Pancreas (tissue), 10 donors: ENCODE measurements at places on chromosomes 1 and 21. TPM values are rescaled to one million over a fixed set of nuclear protein-coding genes. Genes with fewer than 3 reads are reported as not detected.

Gene CELA3A
- 31,636 TPM for polyA plus RNA-seq

Gene UBASH3A
- polyA plus RNA-seq, result 0.15 TPM

Gene DESI2
- polyA plus RNA-seq, result 5.3 TPM

Gene SPATA45
- not detected for polyA plus RNA-seq

Gene TCHHL1
- polyA plus RNA-seq, result not detected

Gene SLC1A7
- 0.35 TPM for polyA plus RNA-seq

Gene VASH2
- polyA plus RNA-seq, result 0.35 TPM

Gene F11R
- polyA plus RNA-seq, result 23.6 TPM

Gene USP48
- 26.4 TPM for polyA plus RNA-seq

Gene KRTAP7-1
- not detected for polyA plus RNA-seq

DNA sequence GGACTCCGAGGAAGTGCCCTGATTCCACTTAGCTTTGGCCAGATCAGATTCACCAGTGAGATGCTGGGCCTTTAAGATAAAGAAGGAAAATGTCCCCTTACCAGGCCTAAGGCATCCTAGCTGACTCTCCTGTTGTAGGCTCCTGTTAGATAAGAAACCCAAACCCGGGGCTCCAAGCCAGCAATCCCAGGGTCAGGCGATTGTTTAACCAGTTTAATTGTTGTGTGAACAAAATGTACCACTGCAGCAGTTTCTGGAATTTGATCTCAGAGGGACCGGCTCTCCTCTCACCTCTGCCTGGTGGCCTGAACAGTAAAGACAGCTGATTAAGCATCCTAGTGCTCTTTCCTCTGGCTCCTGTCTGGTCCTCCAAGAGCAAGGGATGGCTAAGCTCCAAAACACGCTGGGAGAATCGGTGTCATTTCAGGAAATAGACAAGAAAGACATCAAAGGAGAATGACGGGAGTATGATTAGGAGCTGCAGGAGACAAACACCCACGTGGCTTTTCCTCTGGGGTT lies 9.3 kb upstream of the KLHDC8A start:
- DNase-seq, result peak; percentile 75

DNA sequence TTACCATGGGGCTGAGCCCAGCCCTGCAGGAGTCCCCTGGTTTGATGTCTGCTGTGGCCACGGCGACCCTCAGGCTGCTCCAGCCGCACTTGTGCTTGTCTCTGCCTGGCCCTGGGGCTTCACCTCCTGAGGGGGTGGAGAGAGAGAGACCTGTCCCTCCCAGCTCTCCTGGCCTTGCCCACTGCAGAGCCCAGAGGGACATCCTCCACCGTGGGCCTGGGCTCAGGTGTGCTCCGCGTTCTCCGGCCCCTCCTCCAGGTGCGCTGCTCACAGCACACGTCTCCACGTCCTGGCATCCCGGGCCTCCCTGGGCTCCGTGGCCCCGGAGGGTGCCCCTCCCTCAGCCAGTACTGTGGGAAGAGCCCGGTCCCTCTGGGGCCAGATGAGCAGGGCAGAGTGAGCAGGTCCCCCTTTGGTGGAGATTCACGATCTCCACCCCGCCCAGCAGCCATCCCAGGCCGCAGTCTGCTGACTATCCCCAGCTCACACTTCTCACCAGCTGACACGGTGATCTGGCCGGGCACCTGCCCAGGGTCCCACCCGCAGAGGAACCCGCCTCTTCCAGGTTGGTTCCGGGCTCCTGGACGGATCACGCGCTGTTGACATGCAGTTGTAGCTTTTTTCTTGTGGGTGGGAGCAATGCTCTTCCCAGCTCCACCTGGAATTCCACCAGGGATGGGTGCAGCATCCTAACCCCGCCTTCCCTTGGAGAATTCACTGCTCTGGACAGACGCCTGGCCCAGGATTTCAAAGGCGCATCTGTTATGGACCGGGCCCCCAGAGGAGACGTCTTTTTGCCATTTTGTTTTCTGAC lies 41.8 kb upstream of the POFUT2 start:
- peak; percentile 63 for DNase-seq

DNA sequence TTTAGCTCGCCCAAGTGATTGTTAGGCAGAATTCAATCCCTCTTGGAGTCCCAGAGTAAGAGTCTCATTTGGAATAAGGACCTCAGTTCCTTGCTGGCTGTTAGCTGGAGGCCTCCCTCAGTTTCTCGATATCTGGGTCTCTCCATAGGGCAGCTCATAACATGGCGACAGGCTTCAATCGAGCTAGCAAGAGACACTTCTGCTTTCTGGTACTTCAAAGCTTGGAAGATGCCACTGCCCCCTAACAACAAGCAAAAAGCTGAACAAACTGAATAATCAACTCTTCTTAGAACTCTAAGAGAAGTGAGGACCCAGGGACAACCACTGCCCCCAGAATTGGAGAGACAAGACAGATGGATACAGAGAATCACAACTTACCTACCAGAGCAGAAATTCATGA lies 86.2 kb downstream of the TEX35 start:
- no peak for DNase-seq

DNA sequence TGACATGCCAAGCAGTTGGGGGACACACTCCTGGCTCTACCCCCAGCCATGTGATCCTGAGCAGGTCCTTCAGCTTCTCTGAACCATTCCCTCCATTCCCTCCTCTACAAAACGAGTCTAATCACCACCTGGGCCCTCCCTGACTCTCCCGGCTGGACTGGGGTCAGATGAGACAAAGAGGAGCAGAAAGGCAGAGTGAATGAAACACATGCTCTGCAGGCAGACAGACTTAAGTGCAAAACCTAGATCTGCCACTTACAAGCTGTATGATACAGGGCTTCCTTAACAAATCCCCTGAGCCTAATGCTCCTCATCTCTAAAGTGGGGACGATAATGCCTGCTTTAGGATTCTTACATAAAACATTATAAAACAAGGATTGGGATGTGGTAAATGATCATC lies 17.3 kb downstream of the RIMS3 start:
- no peak for DNase-seq

DNA sequence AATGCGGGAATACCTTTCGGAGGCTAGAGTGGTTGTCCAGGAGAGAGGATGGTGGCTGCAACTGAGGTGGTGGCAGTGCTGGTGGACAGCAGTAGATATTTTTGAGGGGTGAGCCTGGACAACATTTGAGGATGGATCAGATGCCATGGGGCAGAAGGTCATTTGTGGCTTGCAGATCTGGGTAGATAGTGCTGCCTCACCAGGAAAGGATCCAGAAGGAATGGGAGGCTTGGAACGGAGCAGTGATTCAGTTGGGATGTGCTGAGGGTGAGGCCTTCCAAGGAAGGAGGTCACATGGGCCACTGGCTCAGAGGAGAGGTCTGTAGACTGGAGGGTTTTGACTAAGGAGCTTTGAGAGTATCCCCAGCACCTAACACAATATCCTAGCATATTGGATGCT lies 110.8 kb upstream of the KAZN start:
- DNase-seq, result no peak

- DNase-seq, result no peak
These were observed 68.0 kb upstream of the ACOT11 start for GRCh38 chr1:54479841-54480524.

GRCh38 chr21:39316729-39317128 lies 3.3 kb upstream of the BRWD1 start:
- DNase-seq, result no peak

DNA sequence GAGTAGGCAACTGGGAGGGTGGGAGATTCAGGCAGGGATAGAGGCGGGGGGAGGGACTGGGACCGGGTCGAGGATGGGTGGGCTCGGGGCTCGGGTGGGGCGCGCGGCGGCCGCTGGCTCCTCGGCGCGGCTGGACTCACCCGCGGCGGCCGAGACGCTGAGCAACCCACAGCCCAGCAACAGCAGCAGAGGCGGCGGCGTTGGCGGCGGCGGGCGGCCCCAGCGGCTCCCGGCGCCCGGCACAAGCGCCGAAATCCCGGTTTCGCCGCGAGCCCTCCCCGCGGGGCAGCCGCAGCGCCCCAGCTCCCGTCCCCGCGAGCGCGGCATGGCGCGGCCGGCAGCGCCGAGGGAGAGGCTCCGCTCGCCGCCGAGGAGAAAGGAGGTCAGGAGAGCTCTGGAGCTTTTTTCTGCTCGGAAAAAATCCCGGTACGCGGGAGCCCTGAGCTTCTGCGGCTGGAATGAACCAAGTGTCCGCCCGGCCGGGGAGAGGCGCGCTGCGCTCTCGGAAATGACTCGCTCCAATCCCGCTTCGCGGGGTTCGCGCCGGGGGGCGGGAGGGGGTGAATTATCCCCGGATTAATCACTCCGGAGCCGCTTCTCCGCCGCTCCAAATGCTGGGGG lies at the start of gene CSMD2:
Gene CSMD2, minus strand, starts transcription at position 460 of the 621 bp plus-strand sequence. Its CDS starts 133 bp downstream, at position 327.
- peak; percentile 74 for DNase-seq

GRCh38 chr1:97306504-97306903 lies 584.9 kb downstream of the PTBP2 start:
- no peak for DNase-seq

DNA sequence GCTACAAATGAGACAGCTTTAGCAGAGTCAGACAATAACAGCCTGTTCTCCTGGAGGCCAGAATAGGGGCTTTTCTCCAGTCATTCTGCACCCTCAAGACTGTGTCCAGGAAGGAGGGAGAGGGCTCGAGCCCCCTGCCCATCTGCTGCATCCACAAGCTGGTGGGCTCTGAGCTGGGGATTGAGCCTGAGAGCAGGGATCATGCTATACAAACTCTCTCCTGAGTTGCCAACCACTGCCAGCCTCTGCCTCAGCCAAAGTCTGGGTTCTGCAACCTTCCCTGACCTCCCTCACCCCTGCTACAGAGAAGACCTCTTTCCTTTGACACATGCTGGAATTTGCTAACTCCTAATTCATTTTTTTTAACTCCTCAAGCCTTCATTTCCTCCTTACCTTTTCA lies 14.8 kb upstream of the PPM1J start:
- DNase-seq, result no peak

DNA sequence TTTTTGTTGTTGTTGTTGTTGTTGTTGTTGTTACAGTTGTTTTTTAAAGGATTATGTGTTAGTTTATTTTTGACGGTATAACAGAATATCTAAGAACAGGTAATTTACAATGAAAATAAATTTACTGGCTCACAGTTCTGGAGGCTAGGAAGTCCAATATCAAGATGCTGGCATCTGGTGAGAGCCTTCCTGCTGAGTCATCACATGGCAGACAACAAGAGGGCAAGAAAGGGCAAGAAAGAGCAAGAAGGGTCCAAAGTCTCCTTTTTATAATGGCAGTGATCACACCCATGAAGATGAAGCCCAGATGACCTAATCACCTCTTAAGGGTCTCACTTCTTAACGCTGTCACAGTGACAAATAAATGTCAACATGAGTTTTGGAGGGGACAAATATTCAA lies 142.1 kb downstream of the NEGR1 start:
- DNase-seq, result no peak

- no peak for DNase-seq
These were observed 868.2 kb upstream of the CXADR start for GRCh38 chr21:16644685-16645084.

DNA sequence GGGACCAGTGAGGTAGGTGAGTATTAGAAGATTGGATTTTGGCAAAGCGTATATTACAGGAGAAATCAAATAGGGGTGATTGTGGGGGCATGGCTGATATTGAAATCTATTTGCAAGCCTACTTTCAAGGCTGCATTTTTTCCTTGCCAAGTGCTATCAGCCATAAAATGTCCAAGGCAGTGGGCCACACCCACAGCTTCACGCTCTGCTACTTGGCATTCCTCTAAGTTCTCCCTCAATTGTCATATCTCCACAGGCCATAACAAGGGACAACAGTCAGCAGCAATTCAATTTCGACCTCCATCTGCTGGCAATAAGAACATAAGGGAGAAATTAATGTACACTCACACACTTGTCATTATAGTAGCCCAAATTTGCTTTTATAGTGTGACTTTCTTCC lies 667.1 kb upstream of the PKN2 start:
- DNase-seq, result no peak

GRCh38 chr1:82487778-82488177 lies 687.0 kb downstream of the ADGRL2 start:
- DNase-seq, result no peak

DNA sequence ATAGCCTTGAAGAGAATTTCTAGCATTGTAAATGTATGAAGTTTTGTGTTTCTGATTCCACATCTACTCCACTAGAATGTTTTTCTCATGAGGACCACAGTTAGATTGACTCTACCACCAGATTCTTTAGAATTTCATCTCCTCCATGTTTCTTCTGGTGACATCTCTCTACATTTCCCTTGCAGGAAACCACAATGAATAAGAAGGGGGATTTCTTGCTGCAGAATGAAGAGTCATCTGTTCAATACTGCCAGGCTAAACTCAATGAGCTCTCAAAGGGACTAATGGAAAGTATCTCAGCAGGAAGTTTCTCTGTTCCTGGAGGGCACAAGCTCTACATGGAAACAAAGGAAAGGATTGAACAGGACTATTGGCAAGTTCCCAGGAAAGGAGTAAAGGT lies 18.6 kb downstream of the GBP6 start:
- DNase-seq, result no peak

DNA sequence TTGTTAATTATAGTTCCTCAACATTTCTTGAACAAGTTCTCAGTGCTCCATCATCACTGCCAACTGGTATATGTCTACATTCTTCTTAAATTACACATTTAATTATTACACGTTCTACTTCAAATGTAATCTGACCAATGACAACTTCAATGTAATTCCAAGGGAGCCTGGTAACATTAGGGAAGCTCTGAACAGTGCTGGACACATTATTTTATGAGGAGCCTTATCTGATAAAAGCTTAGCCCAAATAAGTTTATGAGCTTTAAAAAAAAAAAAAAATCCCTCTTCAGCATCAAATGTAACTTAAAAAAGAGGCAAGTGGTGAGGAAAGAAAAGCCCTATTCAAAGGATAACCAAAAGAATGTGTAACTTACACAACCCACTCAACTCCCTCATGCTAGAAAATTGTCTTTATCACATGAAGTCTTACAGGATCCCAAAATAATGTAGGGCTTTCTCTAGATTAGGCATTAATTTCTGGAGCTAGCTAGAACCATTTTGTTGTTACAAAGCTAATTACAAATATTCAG lies 35.2 kb upstream of the ABCA4 start:
- no peak for DNase-seq

DNA sequence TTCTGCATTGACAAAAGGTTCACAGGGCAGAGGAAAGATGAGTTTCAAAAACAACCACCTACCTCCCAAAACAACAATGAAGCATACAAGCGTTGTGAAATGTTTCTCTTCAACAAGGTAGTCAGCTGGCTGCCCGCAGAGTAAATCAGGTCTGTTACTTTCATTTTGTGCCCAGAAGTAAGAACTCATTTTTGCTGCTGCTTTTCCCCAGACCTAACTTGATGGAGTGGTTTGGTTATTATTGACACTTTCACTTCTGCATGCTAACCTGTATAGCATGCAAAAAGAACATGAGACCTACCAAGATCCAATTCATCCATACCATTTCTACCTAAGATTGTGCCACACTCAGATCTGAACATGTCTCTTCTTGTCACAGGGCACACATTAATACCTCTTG lies 1.3 kb downstream of the SLC9C2 start:
- no peak for DNase-seq
